ENCODE measurements at places on chromosomes 1 and 21. TPM values are rescaled to one million over a fixed set of nuclear protein-coding genes. Genes with fewer than 3 reads are reported as not detected.

RUNX3 gene
- not detected for total RNA-seq

LRP8 gene
- total RNA-seq: 24.2 TPM

DRAM2 gene
- 41.3 TPM for total RNA-seq

SH2D1B gene
- not detected for total RNA-seq

CD52 gene
- not detected for total RNA-seq

CD58 gene
- 7.3 TPM for total RNA-seq

PLXNA2 gene
- 43.1 TPM for total RNA-seq

TNFRSF14 gene
- 61.0 TPM for total RNA-seq

CDA gene
- total RNA-seq: 1.4 TPM

TRPM2 gene
- total RNA-seq: 0.76 TPM

GPR157 gene
- total RNA-seq: 4.8 TPM

GPR37L1 gene
- not detected for total RNA-seq

All from bladder microvascular endothelial cell (primary cell).